ENCODE measurements at places on chromosomes 11 and 22.

- DNase-seq: no peak
Measured at GRCh38 chr22:38881997-38882879, 10.2 kb upstream of the CBX6 start.

DNA sequence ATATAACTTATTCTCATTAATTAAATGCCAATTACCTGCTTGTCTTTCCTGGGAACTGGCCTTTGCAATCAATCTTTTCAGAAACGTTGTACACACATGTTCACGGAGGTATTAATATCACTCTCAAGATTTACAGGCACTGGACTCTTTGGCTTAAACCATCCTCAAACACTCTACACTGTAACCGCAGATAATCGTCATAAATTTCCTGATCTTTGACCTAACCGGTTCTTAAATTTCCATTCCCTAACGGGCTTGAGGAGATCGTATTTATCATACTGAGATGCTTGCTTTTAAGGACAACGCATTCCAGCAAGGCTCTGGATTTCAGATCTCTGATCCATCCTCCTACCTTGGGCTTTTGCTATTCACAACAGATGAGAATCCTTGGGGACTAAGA is 72.8 kb downstream of the ARL14EP start:
- DNase-seq: no peak

DNA sequence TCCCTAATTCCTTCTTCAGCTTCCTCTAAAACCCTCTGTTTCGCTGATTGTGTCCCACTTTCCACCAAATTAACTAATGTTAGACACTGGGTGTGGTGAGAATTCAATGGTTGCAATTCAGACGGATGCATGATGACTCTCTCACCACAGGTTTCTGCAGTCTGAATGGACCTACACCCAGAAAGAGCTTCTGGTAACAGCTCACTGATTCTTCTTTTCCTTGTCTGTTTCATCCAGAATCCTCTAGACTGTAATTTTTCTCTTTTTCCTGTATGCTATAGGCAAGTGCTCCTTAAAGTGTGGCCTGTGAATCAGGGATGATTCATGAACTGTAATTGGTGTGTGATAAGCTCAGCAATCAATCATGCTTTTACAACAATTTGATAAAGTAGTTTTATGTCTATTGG is 18.1 kb downstream of the MMP10 start:
- no peak for DNase-seq

DNA sequence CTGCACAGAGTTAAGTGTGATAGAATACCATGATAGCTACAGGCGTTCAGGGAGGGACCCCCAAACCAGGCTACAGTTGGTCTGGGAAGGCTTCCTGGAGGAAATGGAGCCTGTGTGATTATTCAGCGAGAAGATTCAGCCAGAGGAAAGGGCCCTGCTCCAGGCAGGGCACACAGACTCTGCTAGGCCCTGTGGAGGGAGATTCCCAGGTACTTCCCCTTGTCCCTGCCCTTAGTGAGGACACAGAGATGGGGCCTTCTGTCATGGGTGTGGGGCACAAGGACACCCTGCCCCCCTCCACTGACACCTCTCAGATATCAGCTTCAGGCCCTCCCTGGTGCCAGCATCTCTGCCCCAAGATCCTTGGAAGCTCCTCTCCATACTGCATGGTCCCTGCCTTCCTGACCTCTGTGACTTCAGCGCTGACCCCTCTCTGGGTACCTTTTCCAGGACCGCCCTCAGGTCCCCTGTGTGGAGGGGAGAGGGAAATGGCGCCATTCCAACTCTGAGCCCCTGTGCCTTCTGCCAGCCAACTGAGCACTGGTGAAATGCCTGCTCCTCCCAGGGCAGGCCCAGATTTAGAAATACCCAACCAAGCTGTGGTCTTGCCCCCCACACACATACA is 12.6 kb upstream of the POU2F3 start:
- no peak for DNase-seq

DNA sequence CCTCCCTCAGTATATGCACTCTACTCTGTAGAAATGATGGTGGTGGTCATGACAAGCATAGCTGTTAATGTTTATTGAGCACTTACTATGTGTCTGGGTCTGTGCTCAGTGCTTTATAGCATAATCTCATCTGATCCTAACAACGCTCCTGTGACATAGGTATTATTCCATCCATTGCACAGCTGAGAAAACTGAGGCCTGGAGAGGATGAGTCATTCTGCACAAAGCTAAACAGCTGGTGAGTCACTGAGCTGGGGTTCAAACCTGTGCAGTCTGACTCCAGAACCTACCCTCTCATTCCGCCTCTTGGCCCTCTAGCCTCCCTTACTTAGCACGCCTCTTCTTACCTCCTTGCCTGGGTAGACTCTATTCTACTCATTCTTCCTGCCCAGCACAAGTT is 41.7 kb downstream of the PRDM11 start:
- DNase-seq: no peak

DNA sequence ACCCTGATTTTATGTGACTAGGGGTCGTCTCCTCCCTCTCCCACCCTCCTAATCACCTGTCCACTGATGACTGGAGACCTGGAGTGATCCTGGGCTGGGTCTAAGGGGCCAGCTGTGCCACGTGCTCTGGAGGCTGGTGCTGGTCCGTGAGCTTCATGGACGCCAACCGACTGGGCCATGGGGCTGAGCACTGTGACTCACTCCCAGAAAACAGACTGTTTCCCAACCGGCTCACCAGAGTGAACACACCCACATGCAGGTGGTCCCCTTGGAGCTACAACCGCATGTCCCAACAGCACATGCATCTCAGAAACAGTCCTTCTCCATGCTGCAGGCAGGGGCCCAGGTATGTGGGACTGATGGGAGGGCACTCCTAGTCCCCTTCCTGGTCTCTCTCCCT is 14.0 kb upstream of the LMO1 start:
- DNase-seq: no peak

GRCh38 chr11:73154178-73154577 is 12.1 kb upstream of the FCHSD2 start:
- DNase-seq: no peak

DNA sequence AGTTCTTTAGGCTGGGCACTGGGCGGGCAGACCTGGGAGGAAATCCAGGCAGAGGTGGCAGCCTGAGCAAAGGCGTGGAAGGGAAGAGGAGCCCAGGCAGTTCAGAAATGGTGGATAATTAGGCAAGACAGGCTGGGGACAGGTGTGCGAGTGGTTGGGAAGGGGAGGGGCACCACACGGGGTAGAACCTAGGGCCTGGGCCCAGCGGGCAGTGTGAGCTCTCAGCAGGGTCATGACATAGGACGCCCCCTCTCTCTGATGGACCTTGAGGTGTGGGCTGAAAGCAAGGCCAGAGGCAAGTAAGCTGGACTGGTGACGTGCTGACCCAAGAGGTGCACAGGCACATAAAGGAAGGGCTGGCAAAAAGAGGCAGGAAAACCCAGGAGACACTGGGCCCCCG is 6.8 kb downstream of the UFD1 start:
- DNase-seq: no peak

- no peak for DNase-seq
Measured at GRCh38 chr11:112661146-112661545, 300.1 kb upstream of the NCAM1 start.

- no peak for DNase-seq
Measured at GRCh38 chr11:110538154-110538553, 108.4 kb downstream of the FDX1 start.
